ENCODE measurements at places on chromosomes 4 and X.
A peak's percentile ranks its signal among the peaks of the same experiment; 100 is the strongest.

- DNase-seq: no peak
Measured at GRCh38 chr4:74402692-74403456, 37.9 kb downstream of the EREG start.

GRCh38 chr4:73715659-73716058, 24.7 kb upstream of the CXCL8 start:
- DNase-seq: no peak

- no peak for DNase-seq
Measured at GRCh38 chrX:147217334-147217733, 402.8 kb upstream of the CXorf51A start.

- no peak for DNase-seq
Measured at GRCh38 chrX:55312655-55313054, 47.9 kb upstream of the PAGE3 start.

DNA sequence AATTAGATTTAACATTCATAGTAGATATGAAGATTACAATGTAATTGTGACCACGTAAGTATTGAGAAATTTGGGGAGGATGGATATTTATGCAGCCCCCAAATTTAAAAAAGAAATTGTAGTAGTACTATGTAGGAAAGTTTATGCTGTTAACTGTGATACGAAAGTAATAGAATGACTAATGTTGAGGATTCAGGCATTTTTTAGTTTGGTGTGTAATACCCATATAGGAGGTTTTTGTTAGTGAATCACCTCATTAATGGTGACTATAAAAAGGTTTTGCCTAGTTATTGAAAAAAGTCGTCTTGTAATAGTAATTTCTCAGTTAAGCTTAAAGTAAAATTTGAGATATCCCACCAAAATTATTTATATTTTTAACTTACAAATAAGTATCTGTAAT, 67.2 kb downstream of the SMARCAD1 start:
- DNase-seq: peak; percentile 19

- DNase-seq: no peak
Measured at GRCh38 chr4:53531585-53532224, 59.6 kb downstream of the LNX1 start.

All from GM04503 (cell line).